ENCODE measurements at places on chromosomes 7 and 10.

- DNase-seq: peak; percentile 66
Observed at GRCh38 chr10:86354761-86355540, 11.6 kb downstream of the GRID1 start.

DNA sequence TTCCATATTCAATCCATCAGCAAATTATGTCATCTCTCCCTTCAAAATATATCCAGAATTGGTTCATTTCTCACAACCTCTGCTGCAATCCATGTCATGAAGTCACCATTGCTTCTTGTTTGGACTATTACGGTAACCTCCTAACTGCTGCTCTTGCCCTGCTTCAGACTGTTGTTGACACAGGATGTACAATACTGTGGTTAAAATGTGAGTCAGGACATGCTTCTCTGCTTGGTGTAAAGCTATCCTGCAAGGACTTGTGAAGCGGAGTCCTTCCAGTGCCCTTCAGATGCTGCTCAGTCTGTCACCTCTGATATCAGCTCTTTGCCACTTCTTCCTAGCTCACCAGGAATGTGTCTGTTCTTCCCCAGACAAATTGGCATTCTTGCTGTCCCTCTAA is 10.4 kb upstream of the NXPH1 start:
- DNase-seq: no peak

- no peak for DNase-seq
Observed at GRCh38 chr10:57898231-57898630, 369.5 kb downstream of the IPMK start.

DNA sequence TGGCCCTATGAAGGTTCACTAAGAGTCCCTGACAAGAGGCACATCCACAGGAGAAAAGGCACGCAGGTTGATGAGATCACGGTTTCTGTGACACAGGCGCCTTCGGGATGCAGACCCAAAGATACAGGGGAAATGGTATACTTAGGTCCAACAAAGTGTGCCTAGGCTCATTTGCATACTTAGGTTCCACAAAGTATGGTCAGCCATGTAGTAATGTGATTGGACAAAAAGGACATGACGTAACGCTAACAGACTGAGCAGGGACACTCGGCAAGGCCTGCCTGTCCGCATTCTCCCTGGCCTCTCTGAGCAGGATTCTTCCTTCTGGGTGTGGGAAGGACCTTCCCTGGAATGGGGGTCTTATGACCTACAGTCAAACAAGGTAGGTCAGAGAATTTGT is 190.6 kb downstream of the CELF2 start:
- DNase-seq: no peak

- no peak for DNase-seq
Observed at GRCh38 chr7:48938539-48939295, 14.4 kb downstream of the CDC14C start.

- no peak for DNase-seq
Observed at GRCh38 chr10:716821-717220, 27.4 kb upstream of the DIP2C start.

- DNase-seq: no peak
Observed at GRCh38 chr10:76543655-76544054, 1094.0 kb downstream of the KCNMA1 start.

DNA sequence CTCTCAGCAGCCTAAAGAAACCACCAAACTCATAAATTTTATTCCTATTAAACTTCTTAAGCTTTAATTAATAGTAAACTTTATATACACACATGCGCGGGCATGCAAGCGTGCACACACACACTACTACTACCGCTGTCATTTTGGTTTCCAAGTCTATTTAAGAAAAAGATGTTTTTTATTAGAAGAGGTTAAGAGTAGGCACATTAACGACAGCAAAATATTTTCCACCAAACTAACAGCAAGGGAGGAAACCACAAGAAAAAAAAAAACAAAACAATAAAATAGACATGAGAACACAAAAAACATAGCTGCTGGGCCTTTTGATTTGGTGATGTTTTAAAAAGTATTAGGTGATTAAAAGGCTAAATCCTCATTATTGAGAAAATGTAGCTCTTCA is 28.6 kb downstream of the RTKN2 start:
- no peak for DNase-seq

- DNase-seq: no peak
Observed at GRCh38 chr7:55521512-55521911, 50.8 kb downstream of the VOPP1 start.

DNA sequence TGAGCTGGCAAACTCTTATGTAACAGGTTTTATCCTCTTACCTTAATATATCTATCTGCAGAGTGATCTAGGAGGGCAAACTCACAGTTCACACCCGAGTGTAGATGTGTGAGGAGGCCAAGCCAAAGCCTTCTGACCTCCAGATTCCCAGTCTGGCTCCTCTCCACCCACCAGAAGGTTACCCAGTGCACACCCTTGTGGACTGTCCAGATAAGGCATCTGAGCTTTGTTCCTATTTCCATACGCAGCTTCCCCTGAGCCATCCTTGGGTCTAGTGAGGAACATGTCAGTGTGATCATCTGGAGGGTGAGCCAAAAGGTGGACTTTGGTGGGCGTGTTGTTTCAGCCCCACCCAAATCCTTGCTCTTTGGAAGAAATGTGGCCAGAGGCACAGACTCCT is 203.0 kb upstream of the MEOX2 start:
- DNase-seq: no peak

- no peak for DNase-seq
Observed at GRCh38 chr7:29370531-29371314, 176.1 kb downstream of the CHN2 start.

GRCh38 chr7:45163692-45164052 is 6.1 kb downstream of the RAMP3 start:
- no peak for DNase-seq

DNA sequence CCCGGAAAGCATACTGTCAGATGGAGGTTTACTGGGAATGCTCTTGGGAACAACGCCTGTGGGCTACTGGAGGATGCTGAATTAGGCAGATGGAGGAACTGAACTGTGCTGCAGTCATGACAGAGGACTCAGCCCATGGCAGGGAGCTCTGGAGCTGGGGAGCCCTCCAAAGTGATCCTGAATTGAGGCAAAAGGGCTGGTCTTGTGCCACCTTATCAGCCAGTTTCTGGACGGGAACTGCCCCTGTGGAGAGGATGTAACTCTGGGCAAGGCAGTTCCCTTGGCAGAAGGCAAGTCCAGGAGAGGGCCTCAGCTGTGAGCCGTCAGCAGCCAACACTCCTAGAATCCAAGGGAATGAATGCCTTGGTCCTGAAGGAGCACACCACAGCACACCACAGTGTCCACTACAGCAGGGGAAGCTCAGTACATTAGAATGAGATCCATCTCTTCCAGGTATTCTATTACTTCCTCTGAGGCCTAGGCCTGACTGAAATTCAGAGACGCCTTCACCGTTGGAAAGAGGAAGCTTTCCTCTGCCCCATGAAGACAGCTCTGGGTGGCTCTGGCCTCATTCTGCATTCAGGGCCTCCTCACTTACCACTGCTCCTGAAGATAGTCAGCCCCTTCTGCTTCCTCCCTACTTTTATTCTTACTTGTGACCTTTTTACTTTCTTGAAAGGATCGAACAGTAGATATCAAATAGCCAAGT is 139.6 kb upstream of the GPR26 start:
- no peak for DNase-seq

- DNase-seq: no peak
Observed at GRCh38 chr10:52642208-52642607, 130.4 kb downstream of the MBL2 start.

DNA sequence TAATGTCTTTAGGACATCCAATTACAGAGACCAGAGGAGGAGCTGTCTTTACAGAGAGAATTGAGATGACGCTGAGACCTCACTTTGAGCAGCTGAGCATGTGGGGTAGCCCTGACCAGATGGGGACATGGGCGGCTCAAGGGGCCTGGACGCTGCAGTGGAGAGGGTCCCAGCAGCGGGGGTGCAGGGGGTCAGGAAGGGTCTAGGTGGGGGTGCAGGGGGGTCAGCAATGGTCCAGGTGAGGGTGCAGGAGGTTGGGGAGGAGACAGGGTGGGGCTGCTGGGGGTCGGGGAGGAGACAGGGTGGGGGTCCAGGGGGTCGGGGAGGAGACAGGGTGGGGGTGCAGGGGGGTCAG is 43.2 kb upstream of the CFAP46 start:
- no peak for DNase-seq

- DNase-seq: no peak
Observed at GRCh38 chr10:70234668-70235447, 1.6 kb upstream of the PPA1 start.

GRCh38 chr10:77299320-77299719 is 338.3 kb downstream of the KCNMA1 start:
- no peak for DNase-seq

DNA sequence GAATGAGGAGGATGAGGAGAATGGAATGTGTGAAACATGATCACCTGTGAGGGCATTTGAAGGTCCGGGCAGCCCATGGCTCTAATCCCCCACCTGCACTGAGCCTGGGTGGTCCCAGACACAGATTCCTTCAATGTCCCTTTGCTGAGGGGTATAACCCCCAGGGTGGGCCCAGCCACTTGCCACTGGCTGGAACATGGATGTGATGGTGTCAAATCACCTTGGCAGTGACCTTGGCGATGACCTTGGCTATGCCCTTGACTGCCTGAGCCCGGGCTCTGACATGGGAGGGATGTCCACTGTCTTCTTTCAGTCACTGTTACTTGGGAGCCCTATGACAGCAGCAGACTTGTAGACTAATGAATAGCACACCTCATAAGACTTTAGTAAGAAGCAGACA is 44.0 kb downstream of the PRKCQ start:
- DNase-seq: no peak

GRCh38 chr10:68249297-68249696 is 17.4 kb upstream of the ATOH7 start:
- DNase-seq: no peak

DNA sequence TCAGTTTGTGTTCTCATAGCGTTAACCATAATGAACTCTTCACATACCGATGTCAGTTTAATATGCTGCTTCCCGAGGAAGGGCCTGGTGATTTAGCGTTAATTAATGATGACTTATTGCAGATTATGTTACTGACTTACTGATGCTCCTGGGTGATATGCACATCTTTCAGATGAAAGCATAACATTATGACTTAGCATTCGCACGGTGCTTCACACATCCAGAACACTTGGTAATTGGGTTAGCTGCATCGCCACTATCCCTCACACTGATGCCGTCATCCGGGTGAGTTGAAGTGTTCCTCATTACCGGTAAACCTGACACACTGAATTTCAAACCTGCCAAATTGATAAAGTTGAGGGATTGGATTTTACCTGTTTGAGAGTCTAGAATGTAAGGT is 239.0 kb upstream of the PODXL start:
- no peak for DNase-seq

DNA sequence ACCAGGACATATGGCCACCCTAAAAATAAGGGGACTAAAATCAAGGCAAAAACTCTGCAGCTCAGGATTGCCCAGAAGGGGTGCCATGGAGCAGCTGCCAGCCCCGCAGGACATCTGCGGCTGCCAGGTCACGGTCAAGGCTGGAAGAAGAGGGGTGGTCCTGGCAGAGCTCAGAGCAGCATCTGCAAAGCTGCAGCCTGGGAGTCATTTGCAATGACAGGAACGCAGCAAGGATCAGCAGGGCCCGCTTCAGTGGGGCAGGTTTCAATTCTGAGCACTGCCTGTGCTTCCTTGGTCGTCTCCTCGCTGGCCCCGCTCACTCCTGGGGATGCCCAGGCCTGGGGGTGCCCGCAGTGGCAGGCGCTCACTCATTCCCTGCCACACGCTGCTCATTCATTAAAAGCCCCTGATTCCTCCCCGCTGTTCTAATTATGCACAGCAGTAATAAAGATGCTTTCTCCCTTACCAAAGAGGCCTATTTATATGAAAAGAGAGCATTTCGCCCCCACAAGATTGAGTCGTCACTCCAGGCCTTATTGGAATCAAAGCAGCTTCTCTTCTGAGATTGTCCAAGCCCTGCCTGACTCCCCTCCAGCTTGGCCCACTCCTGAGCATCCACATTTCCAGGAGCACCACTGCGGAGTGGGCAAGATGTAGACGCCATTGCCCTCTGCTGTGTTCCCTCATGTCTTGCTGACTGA is 4.6 kb downstream of the HSPA12A start:
- no peak for DNase-seq

- DNase-seq: no peak
Observed at GRCh38 chr10:77825965-77826364, 100.6 kb downstream of the DLG5 start.

GRCh38 chr10:6074489-6075301 is 12.5 kb upstream of the IL2RA start:
- no peak for DNase-seq

DNA sequence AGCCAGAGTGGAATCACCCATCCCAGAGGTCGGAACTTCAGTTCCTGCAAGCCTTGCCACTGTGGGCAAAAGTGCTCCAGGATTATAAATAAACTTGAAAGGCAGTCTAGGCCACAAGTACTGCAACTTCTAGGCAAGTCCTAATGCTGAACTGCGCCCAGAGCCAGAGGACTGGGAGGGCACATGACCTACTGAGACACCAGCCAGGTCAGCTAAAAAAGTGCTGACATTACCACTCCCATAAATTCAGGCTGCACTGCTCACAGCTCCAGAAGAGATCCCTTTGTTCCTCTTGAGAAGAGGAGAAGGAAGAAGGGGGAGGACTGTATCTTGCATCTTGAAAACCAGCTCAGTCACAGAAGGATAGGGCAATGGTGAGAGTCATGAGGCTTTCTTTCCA is 1084.1 kb upstream of the PHF14 start:
- no peak for DNase-seq

- DNase-seq: no peak
Observed at GRCh38 chr7:6409944-6410693, 37.6 kb downstream of the DAGLB start.

- DNase-seq: no peak
Observed at GRCh38 chr10:131277278-131277677, 34.2 kb downstream of the TCERG1L start.

- DNase-seq: no peak
Observed at GRCh38 chr10:51468424-51468823, 231.0 kb downstream of the CSTF2T start.

GRCh38 chr10:62893036-62893435 is 76.9 kb upstream of the EGR2 start:
- no peak for DNase-seq

GRCh38 chr7:106126170-106126938 is 14.2 kb upstream of the SYPL1 start:
- peak; percentile 47 for DNase-seq

- no peak for DNase-seq
Observed at GRCh38 chr10:93206652-93207051, 133.0 kb downstream of the CYP26A1 start.

Measured in AML-193 (cell line).